ENCODE measurements at places on chromosomes 6 and 20.

GRCh38 chr6:107757910-107758309 lies 66.2 kb downstream of the SCML4 start:
- DNase-seq, result no peak

GRCh38 chr20:64268174-64268573 lies 12.6 kb downstream of the PCMTD2 start:
- DNase-seq, result no peak

DNA sequence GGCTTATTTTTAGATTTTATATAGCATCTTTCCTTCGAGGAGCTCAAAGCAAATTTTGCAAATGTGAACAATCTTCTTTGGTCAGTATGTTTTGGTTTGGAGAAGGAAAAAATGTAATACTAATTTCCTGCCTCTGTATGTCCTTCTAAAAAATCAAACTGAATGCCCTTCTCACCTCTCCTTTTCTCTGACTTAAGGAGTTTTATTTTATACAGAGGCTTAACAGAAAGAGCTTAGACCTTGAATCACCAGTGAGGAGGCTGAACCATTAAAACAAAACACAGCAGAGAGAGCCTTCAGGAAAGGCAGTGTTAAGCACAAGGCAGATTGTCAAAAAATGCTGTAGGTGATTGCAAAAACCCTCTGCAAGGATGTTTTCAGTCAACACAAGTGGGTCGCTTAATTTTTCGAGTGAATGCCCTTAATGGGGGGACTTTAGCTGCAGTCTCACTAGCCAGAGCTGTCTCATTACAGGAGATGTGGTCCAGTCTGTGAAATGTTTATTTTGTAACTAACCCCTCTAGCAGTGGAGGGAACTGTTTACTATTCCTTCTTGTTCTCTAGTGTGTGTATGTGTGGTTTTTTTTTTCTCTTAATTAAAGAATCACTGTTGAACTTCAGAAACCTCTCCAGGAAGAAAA lies 481.3 kb upstream of the CITED2 start:
- no peak for DNase-seq

- peak; percentile 60 for DNase-seq
These were observed 719 bp downstream of the SMPD2 start for GRCh38 chr6:109441069-109441816.

DNA sequence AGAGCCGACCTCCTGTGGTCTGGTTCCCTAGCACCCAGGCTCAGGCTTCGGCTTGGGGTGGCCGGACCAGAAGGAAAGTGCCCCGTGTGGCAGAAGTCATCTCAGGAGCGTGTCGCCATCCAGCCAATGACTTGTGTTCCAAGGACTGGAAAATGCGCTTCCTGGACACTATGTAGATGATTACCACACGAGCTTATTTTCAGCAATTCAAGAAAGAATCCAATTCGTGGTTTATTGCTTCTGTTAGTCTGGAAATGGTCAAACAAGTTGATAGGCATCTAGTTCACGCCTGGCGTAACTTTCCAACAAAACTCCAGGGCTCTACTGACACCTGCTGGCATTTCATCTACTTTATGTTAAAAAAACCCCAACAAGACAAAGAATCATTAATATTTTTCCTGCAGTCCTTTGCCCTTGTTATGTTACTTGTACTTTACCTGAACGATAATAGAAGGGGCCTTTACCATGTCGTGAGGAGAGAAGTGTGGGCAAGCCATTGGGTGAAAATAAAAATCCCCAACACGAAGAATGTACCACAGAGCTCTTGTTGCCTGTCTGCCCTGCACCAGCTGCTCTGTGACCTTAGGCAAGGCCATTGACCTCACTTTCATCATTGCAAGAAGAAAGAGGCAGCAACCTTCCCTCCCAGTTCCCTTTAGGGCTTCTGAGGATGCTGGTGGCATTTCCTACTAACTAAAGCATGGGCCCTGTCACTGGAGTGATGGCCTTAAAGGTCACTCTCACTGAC lies 154.7 kb upstream of the LAMP5 start:
- peak; percentile 31 for DNase-seq

DNA sequence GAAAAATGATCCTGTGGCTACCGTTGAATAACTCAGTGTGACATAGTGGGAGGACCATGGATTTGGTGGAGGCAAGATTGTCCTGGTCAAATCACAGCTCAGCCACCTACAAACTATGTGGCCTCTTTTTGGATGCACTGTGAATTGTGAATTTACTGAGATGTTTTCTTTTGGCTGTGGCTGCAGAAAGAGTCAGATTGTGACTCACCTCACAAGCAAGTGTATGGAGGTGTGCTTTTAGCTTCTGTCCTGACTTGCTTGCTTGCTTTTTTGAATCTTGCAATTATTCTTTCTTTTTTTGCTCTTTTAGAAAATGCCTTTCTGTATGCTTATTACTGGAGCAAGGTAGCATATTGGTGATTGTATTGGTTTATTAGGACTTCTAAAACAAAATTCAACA lies 122.9 kb upstream of the FOXO3 start:
- no peak for DNase-seq

DNA sequence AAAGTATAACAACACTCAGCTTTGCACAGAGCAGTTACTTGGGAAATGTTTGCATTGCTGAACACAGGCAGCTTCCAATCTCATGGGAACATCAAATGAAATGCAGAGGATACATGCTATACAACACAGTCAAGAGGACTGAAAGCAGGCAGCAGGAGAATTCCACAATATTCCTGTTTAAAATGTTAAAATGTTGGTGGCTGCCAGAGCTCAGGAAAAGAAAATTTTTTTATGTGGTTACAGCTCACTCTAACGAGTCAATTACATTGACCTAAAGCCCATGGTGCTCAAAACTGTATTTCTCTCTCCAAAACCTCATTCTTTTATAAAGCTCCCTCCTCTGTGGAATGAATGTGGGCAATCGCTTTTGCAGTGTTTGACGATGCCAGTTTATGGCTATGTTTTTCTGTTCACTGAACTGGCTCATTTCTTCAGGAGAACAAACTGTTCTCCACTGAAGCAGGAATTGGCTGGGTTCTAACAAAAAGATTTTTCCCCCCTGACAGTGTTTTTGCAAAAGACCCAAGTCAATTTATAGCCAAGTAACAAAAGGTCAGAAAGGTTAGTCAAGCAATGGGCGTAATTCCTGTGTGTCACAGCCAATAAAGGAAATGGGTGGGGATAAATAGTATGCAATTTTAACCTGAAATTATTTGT lies 69.0 kb downstream of the ZHX3 start:
- no peak for DNase-seq

DNA sequence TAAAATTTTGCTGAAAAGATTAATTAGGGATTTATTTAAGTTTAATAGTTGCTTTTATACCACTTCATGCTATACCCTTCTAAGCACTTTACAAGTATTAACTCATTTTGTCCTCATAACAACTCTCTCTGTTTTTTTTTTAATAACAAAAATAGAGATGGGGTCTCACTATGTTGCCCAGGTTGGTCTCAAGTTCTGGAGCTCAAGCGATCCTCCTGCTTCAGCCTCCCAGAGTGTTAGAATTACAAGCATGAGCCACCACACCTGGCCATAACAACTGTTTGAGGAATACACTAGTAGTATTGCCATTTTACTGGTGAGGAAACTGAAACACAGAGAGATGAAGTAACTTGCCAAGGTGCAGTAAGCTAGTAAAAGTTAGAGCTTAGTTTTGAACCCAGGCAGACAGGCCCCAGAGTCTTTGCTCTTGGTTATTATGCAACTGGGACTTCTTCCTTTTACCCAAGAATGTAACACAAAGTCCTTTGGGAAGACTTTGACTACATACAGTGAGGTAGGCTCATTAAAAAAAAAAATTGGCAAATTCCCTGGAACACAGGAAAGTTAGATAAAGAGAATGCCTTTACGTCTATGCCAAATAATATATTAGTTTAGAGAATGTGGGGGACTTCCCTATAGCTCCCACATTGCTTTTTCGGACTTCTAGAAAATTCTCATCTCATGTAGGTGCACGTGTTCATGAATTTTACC lies 11.4 kb downstream of the ANKS1A start:
- DNase-seq, result no peak

DNA sequence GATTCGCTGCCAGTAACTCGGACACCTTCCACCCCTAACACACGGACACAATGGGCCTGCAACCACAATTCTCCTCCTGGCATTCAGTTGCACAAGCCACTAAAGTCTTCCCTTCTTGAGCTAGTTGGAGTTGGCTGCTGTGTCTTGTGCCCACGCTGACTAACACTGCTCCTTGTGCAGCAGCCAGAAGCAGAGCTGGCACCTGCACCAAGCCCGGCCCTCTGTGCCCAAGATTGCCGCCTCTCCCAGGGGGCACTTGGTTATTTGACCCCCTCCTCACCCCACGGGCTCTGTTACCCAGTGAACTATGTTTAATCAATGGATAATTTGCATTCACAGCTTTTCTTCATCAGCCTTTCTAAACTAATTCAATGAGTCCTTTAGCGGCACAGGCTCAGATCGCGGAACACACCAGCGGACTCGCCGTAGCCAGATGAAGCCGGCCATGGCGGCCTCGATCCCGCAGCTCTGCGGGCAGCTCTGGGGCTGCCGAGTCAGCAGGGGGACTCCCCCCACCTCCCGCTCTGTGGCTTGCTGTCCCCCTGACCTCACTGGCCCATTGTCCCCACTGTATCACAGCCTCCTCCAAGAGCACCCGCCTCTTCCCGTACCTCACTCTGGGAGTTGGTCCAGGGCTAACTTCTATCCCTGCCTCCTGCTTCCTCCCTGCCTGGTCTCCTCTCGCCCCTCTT lies 94.8 kb upstream of the AFDN start:
- DNase-seq, result no peak

DNA sequence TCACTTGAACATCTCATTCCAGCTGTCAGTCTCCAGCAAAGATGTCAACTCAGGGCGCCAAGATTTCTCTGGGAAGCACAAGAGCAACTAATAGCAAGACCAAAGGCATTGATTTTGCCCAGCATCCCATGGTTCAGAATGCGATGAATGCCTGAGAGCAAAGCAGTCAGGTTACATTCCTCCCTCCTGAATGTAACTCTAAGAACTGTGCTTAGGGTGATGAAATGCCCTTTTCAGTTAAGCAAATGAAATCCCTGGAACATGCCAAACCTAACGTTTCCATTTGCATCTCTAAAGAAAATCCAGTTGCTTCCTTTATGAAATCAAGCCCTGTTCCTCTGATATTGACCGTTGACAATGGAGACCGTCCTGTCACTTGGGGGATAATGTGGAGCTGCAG lies 224.0 kb upstream of the PLN start:
- DNase-seq, result no peak

DNA sequence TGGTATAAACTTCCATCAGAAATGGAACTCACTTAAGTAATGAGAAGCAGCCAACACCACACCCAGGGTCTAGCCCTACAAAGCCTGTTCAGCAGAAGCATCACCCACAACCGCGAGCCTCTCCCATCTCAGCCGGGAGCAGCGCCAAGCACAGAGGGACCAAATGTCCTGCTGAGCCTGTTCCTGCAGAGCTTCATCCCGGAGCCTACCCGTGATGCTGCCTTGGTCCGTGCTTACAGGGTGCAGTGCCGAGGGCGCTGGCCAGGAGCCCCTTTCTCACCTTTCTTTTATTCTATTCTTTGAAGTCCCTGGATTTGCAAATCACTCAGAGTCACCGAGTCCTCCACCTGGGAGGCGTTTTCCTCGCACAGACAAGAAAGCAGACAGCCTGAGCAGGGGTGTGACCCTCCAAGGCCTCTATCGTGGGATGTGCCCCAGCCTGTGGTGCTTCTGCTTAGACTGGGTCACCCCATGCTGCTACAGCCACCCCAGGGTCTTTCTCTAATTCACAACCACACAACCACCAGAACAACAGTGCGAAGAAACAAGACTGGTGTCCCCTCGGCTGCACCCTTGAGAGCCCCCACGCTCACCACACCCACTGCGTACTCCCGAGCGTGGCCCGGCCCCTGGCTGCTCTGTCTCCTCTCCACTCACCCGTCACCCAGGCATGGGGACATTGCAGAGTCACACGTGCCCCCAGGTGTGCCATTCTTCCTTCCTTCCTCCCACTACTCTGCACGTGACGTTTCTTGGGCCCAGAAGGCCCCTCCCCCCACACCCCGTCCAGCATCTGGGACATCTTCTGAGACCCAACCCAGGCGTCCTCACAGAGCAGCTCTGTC lies 92.2 kb upstream of the MPC1 start:
- no peak for DNase-seq

DNA sequence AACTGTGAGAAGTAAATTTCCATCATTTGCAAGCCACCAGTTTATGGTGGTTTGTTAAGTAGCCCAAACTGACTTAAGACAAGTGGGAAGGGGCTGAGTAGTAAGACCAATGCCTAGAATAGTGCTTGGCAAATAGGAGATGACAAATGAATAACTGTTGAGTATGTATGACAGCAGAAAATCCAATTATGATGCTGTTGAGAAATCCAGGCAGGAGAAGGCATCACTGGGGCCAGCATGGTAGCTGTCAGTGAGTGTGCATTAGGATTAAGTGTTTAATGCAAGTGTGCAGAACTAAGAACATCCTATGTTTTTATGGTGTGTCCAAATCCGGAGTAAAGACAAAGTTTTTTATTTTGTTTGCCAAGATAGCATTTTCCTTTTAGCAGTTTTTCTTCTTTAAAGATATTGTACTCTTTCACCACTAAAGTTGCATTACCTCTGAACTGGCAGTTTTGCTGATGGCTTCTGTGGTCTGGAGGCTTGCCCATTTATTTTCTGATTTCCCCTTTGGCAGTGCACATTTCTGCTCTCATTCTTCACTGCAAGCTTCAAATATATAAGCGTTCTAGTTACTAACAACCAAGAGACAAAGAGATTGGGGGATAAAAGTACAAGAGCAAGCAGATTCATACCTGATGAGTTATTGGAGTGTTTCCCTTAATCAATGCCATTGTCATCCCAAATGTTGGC lies 289.7 kb downstream of the KCNQ5 start:
- peak; percentile 11 for DNase-seq

DNA sequence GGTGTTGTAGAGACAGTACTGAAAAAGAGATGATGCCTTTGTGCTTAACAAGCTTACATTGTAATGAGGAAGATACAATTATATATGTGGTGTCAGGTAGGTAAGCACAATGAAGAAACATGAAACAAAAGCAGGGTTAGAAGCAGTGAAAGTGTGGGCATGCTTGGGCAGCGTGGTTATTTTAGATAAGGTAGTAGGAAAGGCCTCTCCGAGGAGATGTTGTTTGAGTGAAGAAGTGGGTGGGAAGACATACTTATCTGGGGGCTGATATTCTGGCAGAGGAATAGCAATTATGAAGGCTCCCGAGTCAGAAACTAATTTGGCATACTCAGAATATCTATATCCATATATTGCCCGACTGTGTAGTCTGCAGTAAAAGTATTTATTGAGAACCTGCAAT lies 4.7 kb downstream of the CDKAL1 start:
- DNase-seq, result no peak

- peak; percentile 77 for DNase-seq
These were observed 501 bp downstream of the PLCG1 start for GRCh38 chr20:41137614-41138474.

DNA sequence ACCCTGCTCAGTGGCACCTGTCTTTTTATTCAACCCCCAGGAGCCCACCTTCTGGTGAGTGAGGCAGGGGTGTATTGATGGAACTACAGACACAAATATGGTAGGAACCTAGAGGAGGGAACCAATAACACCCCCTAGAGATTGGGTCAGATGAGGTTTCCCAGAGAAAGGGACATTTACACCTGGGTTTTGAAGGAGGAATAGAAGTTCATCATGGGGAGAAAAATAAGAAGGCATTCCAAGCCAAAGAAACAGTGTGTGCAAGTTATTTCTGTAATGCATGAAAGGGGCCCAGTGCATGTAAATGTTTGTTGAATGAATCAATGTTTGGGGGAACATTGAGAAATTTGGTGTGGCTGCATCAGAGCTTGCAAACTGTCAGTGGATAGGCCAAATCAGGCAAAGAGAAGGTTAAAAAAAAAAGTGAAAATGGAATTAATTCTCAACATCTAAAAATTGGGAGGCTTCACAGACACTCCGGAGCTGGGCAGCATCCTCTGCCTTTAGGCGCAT lies 11.1 kb upstream of the KIAA1755 start:
- DNase-seq, result no peak
